ENCODE measurements at places on chromosomes 11 and 22.

- no peak for DNase-seq
These were observed 19.6 kb downstream of the WBP2NL start for GRCh38 chr22:42018224-42018623.

GRCh38 chr11:43359422-43359818 lies 700 bp downstream of the TTC17 start:
- peak; percentile 16 for DNase-seq

DNA sequence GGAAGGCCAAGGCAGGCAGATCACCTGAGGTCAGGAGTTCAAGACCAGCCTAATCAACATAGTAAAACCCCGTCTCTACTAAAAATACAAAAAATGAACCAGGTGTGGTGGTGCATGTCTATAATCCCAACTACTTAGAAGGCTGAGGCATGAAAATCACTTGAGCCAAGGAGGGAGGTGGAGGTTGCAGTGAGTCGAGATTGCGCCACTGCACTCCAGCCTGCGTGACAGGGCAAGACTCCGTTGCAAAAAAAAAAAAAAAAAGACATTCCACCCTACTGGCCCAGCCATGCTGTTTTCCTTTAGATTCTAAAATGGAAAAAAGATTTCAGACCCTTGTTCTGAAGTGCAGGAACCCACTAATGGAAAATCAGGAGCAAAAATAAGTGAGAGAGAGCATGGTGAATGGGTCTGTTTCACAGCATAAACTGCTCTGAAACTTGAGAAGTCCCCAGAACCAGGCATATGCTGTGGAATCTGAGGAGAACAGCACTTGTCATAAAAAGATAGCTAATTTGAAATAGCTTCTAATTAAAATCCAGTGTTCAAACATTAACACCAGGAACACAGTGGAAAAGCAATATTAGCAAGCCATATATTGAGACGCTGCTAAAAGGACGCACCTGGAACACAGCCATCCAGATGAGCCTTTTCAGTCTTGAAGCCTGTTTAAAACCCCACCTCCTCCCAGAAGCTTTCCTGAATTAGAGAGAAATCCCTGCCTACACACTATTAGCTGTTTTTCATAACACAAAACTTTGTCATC lies 66.3 kb upstream of the CHRM4 start:
- no peak for DNase-seq

DNA sequence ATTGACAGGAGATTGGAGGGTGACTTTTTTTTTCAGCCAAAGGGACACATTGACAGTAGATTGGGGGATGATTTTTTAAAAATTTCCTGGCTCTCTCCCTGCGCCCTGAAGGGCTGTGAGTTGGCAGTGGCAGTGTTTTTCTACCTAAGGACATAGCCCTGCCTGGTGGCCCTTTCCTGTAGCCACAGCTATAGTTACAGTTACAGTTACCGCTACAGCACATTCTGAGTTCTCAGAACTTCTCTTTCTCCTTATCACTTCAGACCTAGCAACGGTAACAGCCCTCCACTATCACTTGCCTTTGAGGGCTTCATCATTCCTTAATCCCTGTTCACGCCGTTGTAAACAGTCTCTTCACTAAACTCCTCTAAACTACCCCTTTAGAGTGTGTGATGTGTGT lies 684 bp downstream of the MRGPRX2 start:
- no peak for DNase-seq

- DNase-seq, result no peak
These were observed 5.7 kb downstream of the SLC39A13 start for GRCh38 chr11:47413908-47414684.

DNA sequence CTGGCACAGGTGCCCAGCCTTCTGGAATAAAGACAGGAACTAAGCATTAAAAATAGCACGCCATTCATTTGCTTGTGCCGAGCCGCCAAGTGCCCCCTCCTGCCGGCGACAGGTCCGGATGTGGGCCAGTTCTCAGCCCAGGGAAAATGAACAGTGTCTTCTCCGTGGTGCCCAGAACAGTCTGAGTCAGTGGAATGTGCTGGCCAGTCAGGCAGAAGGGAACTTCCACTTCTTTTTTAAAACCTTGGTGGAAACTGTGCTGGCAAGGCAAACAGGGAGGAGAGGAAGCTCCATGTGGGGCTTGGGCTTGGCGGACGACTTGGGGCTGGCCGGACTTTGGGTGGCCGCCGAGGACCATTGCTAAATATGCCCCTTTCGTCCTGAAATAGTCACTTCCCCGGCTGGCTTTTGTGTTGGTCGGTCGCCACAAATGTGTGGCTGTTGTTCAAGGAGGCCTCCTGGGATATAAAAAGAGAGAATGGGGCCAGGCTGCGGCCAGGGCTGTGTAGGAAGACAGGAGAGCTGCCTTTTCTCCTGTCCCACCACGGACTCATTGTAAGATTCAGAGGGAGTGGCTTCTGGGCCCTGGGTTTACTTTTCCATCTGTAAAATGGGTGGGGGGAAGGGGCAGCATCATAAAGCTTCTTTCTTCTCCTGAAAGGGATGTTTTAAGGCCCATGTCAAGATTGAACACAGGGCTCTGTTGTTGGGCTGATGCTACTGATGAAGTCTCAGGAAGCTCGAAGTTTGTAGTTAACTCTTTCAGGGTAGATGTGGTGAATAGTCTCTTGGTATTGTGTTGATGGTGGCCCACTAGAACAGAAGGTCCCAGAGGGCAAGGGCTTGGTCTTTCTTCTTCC lies 101.0 kb downstream of the PTPRJ start:
- DNase-seq, result peak; percentile 16
